ENCODE measurements at places on chromosomes 2 and 18.

- DNase-seq, result no peak
Measured at GRCh38 chr2:68185541-68186164, 28.0 kb downstream of the PNO1 start.

DNA sequence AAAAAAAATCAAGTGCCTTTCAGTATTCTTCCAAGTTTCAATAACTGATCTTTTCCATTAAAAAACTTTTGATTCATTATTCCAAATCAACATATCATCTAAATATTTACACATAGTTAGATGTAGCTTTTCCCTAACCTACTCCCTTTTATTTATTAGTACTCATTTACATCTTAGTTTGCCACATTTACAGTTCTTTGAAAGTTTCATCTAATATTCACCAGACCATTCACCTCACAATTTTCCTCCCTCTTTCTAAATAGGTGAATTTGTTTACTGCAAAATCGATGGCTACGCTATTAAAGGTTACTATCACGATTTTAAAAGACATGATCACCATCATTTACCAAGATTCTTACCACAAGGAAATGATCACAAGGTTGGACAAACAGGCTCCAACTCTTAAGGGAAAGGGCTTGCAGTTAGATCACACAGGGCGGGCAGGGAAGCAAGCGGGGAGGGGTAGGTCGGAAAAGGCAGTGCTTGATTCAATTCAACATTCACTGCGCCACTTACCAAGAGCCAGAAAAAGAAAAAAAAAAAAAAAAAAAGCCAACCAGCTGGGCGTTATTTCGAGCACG, 654 bp upstream of the MARCHF7 start:
- DNase-seq, result no peak

- no peak for DNase-seq
Measured at GRCh38 chr2:173232956-173233744, 121.5 kb upstream of the CDCA7 start.

GRCh38 chr2:19866771-19867170, 35.0 kb downstream of the TTC32 start:
- DNase-seq, result no peak

DNA sequence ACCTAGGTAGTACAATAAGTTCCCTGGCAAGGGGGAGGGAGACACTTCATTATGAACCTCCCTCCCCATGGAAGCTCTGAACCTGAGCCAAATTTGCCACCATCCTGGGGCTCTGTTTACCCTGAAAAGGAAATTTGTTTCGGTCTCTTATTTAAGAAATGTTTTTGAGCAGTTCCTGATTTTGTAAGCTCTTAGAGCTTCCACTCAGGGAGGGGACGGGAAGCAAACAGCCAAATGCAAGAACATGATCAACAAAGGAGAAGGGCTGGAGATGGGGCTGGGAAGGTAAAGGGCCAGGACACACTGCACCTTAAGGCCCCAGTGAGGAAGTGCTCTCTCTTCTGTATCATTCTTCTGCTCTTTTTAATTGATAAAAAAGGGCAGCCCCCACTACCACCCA, 117.9 kb downstream of the NRP2 start:
- DNase-seq, result no peak

DNA sequence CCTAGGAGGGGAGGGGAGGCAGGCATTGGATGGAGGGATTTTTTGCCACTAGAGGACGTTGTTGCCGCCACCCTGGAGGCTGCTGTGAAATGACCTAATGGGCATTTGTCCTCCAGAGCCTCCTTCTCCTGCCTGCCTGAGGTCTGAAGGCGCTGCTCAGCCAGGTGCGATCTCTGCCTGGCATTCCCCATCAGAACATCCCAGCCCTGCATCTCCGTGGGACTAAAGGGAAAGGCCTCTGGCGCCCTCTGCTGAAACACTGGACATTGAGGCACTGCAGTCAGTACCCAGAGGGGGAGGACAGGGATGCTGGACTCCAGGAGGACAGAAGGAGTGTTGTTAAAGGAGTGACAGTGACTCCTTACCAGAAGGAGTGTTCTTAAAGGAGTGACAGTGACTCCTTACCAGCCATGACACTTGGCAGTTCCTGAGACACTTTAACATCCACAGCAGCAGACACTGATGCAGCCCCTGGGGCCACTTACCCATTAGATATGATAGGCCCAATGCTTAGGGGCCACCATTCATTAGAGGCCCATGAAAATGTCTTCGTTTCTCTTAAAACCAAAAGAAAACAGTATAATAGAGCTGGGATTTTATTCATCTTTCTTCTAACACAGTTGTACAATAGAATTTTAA, 17.0 kb downstream of the THNSL2 start:
- DNase-seq, result peak; percentile 54

GRCh38 chr2:10930721-10931516, 19.2 kb downstream of the KCNF1 start:
- DNase-seq, result no peak

- DNase-seq, result no peak
Measured at GRCh38 chr18:75215663-75216062, 5.1 kb downstream of the TSHZ1 start.

DNA sequence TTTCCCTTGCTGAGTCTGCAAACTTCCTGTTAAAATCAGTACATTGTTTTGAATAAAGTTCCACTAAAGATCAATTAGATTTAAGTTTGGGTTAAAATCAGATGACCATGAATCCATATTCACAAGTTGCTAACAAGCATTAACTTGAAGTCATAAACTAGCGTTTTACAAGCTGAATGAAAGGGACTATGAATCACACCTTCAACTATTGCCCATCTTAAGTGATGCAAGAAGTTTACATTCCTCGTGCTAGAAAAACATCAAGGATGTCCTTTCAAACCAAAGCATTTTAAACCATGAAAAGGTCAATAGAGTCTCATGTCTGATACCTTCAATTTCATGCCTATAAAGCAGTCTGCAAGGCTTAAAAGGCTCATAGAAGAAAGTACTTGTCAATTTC, 257.2 kb upstream of the SYT4 start:
- DNase-seq, result no peak

Measured in NCI-H774 (cell line).